Islet precursor cell (in vitro differentiated cells): ENCODE measurements at places on chromosomes 16 and 17.

DNA sequence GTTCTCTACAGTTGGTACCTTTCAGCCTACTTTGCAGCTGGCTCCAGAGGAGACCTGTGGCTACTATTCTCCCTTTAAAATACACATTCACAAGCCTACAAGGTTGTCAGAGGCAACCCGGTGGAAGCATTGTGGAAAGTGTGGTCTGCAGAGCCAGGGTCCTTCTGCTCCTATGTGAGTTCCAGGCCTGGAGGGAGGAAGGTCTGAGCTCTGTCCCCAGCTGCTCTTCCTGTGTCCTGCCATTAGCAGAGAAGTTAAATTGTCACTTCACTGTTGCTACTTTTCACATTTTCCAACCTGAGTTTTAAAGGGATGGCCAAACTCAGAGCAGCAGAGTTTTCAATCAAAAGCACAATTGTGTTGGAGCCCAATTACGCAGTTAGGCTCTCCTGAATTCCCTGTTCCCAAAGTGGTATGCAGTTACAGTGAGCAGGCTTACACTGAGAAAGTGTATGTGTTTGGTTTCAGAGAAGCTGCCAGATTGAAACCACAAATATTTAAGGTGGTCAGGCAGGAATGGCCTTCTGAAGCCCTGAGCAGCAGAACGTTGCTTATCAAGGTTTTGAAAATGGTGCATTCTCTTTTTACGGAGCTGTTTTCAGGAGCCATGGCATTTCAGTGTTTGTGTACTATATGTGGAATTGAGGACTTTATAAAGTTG is 25.0 kb downstream of the MAP3K3 start:
- peak; percentile 92 for DNase-seq

DNA sequence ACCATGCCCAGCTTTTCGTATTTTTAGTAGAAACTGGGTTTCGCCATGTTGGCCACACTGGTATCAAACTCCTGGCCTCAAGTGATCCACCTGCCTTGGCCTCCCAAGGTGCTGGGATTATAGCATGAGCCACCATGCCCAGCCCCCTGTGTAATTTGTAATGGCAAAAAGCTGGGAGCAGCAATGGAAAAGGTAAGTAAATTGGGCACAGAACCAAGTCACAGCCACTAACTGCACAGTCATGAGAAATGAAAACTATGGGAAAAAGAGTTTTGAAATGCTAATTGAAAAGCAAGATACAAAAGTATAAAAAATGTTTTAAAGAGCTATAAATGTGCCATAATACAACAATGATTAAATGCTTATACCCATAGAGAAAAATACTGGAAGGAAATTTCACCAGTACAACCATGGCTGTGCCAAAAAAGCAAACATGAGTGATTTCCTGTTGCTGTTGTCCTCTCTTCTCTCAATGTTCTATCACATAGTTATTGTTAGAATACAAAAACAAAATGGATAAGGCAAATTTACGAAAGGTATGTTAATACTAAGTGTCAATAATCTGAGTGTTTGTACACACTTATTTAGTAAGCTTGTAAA is 6.2 kb downstream of the NTAN1 start:
- no peak for DNase-seq

- no peak for DNase-seq
Observed at GRCh38 chr17:75019146-75019545, 6.7 kb downstream of the MRPL58 start.

- peak; percentile 40 for DNase-seq
Observed at GRCh38 chr17:77684803-77685798, 273.4 kb upstream of the TNRC6C start.

DNA sequence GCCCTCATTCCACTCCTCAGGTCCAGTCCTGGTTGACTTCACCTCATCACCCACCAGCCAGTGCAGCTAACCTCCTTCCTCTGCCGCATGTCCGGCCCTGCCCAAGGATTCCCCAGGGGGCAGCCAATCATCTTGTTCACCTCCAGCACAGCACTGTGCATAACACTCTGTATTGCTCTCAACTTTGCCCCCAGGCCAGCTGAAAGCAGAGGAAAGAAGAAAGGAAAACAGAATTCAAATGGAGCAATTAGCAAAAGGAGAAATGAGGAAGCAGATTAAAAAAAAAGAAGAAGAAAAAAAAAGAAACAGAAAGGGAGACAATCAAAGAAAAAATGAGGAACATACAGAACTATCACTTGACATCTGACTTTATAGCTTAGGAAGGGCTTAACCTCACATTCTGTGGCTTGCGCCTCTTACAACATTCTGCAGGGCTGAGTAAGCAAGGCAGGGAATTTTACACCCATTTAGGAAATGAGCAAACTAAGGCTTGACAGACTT is 26.1 kb downstream of the GAS7 start:
- DNase-seq: peak; percentile 96
